ENCODE measurements at places on chromosomes 6 and 20.

GRCh38 chr20:17759449-17759848 is 59.7 kb downstream of the BANF2 start:
- no peak for DNase-seq

GRCh38 chr6:91383207-91383606 is 796.3 kb upstream of the MAP3K7 start:
- DNase-seq, result no peak

- peak; percentile 35 for DNase-seq
These were observed 5.9 kb downstream of the NHSL1 start for GRCh38 chr6:138493413-138493812.

DNA sequence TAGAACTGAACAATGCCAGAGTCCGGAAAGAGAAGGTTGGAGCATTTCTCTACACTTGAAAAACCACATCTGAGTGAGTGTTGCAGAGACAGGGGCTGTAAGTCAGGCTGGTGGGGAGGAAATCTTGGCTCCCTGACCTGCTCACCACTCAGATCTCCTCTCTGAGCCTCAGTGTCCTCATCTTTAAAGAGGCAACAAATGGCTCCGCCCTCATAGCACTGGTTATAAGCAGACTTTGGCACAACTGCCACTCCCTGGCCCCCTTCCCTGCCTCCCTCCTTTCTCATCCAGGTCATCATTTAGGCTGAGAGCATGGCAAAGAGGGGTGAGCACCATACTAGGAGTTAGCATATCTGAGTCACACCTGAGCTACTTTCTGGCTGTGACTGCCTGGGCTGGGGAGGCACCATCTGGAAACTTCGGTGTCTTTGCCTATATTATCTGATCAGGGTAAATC is 10.6 kb downstream of the SIRPG start:
- DNase-seq, result no peak

GRCh38 chr6:13406781-13407180 is 78.4 kb upstream of the TBC1D7 start:
- peak; percentile 79 for DNase-seq

DNA sequence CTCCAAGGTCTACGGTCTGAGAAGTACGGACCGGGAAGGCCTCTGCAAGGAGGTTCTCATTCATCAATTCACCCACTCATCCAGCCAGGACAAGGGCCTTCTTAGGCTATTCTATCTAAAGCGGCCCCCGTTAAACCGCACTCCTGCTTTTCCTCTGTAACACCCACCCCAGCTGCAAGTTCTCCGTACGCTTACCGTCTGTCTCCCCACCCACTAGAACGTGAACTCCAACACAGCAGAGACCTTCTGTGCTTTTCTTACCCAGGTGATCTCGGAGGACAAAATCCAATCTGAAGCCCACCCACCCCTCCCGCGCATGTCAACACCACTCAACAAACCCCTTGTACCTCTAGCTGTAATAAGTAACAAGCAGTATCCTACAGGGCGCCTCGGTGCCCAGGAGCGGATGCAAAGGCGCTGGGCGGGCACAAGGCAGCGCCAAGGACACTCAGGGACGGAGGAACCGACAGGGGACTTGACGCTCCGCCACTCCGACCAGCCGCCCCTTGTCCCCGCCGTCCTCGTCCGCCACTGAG is 351 bp downstream of the AURKA start:
- no peak for DNase-seq

- DNase-seq, result no peak
These were observed 109.8 kb upstream of the TMEM170B start for GRCh38 chr6:11427723-11428245.

- DNase-seq, result no peak
These were observed 32.3 kb downstream of the UST start for GRCh38 chr6:148779142-148779562.

All from globus pallidus (tissue), 1 donor.